ENCODE measurements at places on chromosomes 7 and 10.

- no peak for DNase-seq
Observed at GRCh38 chr10:67666416-67667034, 29.5 kb downstream of the CTNNA3 start.

DNA sequence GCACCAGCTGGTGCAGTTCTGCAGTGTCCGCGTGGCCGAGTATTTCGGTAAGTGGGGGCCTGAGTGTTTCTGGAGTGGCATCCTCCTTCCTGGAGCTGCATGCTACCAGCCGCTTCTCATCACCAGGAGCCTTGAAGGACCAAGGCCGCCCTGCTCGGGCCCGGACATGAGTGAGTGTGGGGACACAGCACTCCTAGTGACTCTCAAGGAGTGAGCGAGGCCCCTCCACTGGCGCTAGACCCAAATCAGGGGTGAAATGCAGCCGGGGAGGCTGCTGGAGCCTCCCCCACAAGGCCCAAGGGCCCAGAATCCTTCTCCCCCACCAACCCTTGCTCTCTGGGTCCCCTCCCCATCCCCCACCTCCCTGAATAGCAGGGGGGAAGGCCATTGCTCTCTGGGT lies 48.0 kb downstream of the CAMK2B start:
- no peak for DNase-seq

GRCh38 chr10:71076473-71077142 lies 135.8 kb upstream of the UNC5B start:
- DNase-seq: peak; percentile 4

DNA sequence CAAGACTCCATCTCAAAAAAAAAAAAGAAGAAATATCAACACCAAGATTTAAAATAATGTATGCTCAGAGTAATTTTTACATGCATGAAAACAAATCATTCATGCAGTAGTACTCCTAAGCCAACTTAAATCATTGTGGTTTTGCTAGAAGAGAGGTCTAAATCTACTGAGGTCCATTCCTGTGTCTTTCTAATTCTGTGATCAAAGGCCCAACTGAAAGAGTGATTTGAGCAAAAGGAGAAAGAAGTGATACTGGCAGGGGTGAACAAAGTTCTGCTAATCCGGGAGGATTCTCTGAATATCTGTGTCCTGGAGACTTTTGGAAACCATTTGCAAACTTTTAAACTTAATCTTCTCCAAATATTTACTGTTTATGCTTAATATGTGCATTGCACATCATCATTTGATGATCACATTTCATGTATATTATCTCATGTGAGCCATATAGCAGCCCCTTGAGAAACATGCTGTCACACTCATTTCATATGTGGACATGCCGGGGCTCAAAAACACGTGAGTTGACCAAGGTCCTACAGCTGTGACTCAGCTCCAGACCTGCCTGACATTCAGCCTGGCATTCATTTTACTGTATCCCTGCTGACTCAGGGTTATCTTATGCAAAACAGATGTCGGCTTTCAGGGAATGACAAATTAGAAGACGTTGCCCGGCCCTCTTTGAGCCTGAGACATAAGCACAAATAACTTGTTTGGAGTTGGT lies 76.4 kb downstream of the FAM107B start:
- no peak for DNase-seq

- no peak for DNase-seq
Observed at GRCh38 chr7:9608560-9608959, 1175.2 kb downstream of the NXPH1 start.

- no peak for DNase-seq
Observed at GRCh38 chr10:122504610-122504950, 43.2 kb downstream of the HTRA1 start.

- peak; percentile 25 for DNase-seq
Observed at GRCh38 chr7:140326116-140326928, 72.0 kb downstream of the SLC37A3 start.

GRCh38 chr10:82953909-82954308 lies 1078.9 kb downstream of the NRG3 start:
- no peak for DNase-seq
